ENCODE measurements at places on chromosomes 4 and X.

GRCh38 chr4:47750788-47751187, 87.1 kb downstream of the CORIN start:
- DNase-seq: no peak

- no peak for DNase-seq
These were observed 956 bp downstream of the TMEM154 start for GRCh38 chr4:152678841-152679240.

DNA sequence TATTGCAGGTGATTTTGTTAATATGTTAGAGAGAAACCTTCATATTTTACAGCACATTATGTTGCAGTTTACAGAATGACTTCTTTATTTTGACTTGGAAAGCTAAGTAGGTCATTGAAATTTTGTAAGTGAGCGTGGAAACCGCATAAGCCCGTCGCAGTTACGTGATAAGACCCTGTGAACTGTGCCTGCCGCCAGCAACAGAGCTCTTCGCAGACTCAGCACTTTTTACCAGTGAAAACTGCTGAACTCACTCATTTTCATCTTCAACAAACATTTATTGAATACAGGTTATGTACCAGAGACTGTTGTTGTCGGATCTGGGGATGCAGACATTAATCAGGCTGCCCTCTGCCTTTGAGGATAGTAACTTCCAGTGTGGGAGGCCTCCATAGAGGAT, 355.7 kb downstream of the HS3ST1 start:
- no peak for DNase-seq

DNA sequence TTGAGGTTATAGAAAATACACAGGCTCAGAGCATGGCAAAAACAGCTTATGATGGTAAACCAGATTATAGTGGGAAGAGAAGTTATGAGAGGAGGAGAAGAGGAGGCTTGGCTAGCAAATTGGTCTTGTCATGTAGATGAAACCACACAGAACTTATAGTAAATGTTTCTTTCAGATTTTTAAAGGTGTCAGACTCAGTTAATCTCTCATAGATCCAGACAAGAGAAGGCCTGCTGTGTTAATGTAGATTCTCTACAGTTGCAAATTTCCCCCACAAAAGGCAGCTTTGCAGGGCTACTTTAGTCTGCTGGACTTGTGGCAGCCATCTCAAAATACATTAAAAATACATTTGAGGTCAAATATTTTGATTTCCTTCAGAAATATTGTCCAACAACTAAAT, 1731.7 kb downstream of the ARAP2 start:
- no peak for DNase-seq

DNA sequence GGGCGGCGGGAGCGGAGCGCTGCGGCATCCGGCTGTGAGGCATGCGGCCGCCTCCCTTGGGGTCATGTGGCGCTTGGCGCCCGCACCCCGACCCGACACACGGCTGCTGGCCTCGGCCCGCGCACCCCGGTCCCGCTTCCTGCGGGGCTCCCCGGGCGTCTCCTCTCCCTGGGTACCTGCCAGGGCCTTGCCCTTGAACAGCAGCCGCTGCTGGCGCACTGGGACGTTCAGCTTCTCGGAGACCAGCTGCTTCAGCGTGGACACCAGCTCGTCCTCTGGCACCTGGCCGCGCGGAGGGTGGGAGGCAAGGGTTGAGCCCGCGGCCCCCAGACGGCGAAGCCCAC, 391 bp downstream of the UBL4A start:
- no peak for DNase-seq

- DNase-seq: no peak
These were observed 1.4 kb downstream of the DCX start for GRCh38 chrX:111410590-111411078.

DNA sequence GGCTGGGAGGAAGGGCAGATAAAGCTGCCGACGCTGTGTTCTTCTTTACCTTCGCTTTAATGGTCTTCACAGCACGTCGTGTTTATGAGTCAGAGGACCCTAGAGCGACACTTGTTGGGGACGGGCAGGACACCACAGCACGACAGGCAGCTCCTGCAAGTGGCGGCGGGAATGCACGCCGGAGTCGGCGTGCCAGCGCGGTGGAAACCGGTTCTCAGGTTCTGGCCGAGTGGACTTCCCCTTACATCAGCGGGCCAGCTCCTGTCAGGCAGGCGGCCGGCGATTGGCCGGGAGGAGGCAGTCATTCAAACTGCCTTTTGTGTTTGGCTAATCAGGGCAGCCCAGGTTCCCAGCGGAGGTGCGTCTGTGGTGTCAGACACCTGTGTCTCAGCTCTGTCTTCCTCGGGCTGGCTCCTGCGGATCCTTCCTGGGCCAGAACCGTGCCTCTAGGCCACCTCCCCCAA, 150.9 kb downstream of the SHROOM3 start:
- peak; percentile 73 for DNase-seq

DNA sequence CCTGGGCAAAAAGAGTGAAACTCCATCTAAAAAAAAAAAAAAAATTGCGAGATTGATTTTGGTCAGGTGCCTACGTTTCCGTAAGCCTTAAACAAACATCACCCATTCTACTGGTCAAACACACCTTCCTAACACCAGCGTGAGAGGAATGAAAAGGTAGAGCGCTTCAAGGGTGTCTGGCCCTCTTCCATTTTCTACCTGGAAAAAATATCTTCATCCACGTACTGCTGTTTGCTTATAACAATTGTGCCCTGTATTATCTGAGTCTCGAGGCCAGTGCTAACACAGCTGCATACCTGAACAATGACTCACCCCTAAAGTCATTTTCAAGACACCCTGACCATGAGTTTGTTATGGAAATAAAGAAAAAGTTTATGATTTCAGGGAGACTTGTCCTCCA, 13.9 kb downstream of the TMSB4X start:
- DNase-seq: no peak

GRCh38 chr4:30866907-30867306, 146.7 kb downstream of the PCDH7 start:
- no peak for DNase-seq

DNA sequence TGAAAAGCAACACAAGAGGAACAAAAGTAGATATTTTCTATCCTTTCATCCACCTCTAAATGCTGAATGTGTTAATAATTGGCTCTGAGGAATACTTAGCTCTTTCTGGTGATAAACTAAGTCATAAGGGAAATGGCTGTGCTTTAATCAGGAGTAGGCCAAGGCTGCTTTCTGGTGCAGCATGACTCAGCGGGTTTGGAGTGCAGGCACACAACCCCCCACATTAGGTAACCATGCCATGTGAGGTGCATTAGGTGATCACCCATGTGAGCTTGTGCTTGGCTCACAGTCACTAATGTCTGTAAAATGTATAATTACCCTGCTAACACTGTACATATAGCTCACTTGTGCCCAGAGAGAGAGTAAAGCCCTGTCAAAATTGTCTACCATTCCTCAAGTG, 57.2 kb downstream of the USP38 start:
- DNase-seq: no peak

GRCh38 chr4:141686879-141687278, 50.5 kb downstream of the IL15 start:
- no peak for DNase-seq

GRCh38 chr4:106614441-106614840, 245.9 kb upstream of the GIMD1 start:
- no peak for DNase-seq

DNA sequence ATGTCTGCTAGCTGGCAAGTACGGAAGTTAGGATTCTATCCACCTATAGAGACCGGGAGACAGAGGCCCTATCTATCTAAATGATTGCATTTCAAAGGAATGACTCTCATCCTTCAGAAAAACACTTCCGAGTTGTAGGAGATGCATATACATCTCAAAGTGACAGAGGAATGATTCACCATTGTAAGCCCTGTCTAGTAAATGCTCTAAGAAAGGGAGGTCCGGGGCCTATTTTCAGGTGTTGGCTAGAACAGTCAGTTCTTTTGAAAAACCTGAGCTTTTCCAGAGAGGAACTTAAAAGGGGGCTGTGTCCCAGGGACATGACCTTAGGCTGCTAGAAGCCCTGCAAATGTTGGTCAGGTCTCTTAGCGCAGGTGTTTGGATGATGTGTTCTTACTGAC, 262.9 kb upstream of the IL1RAPL1 start:
- no peak for DNase-seq

DNA sequence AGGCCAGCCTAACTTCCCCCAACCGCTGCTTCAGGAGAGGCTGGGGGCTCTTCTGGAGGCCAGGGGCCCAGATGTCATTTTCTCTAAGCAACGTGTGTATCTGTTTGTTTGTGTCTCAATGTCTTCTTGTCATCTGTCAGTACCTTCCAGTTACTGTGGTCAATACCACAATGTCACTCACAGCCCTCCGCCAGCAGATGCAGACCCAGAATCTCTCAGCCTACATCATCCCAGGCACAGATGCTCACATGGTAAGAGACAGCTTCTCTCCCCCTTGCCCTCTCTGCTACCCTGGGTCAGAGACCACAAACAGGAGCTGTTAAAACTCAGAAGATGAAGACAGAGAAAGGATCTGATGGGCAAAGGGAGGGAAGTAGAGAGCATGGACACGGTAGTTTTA, 5.0 kb downstream of the XPNPEP2 start:
- no peak for DNase-seq

GRCh38 chr4:70110917-70111316, 43.1 kb upstream of the PRR27 start:
- no peak for DNase-seq

DNA sequence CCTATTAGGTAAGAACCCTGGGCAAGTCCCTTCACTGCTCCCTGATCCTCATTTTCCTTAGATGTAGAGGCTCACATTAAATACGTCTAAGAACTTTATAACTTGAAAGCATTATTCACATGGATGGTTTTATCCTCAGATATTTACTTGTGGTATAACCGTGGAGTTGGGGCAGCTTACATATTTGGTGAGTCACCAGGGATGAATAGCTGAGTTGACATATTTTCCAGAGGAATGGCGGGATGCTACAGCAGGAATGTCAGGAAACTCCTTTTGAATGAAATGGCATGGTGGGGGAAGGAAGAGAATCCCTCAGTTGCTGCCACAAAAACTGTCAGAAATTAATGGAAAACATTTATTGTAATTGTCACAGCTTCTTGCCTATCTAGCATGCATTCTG, 165.3 kb upstream of the RPS6KA3 start:
- no peak for DNase-seq

DNA sequence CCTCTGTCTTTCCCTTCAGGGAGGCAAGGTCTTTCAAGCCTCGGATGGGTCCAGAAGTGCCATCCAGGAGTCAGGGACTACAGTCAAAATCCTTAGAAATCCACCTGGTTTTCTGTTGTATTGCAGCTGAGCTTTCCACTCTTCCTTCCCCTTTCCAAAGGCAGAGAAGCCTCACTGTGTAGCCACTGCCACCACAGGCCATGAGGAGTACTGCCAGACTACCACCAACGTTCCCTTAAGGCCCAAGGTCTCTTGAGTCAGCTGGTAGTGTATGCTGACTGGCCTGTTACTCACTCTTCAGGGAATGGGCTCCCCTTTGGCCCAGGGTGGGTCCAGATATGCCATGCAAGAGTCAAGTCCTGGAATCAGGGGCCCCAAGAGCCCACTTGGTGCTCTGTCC, 1454.1 kb downstream of the PCDH19 start:
- DNase-seq: no peak

GRCh38 chr4:112381996-112382692, 85.0 kb downstream of the ALPK1 start:
- no peak for DNase-seq

GRCh38 chr4:21469438-21470300, 478.9 kb downstream of the KCNIP4 start:
- DNase-seq: no peak

GRCh38 chrX:40719218-40719617, 16.1 kb downstream of the MED14 start:
- no peak for DNase-seq

- DNase-seq: no peak
These were observed 281.8 kb upstream of the TEX13A start for GRCh38 chrX:105502336-105502735.

DNA sequence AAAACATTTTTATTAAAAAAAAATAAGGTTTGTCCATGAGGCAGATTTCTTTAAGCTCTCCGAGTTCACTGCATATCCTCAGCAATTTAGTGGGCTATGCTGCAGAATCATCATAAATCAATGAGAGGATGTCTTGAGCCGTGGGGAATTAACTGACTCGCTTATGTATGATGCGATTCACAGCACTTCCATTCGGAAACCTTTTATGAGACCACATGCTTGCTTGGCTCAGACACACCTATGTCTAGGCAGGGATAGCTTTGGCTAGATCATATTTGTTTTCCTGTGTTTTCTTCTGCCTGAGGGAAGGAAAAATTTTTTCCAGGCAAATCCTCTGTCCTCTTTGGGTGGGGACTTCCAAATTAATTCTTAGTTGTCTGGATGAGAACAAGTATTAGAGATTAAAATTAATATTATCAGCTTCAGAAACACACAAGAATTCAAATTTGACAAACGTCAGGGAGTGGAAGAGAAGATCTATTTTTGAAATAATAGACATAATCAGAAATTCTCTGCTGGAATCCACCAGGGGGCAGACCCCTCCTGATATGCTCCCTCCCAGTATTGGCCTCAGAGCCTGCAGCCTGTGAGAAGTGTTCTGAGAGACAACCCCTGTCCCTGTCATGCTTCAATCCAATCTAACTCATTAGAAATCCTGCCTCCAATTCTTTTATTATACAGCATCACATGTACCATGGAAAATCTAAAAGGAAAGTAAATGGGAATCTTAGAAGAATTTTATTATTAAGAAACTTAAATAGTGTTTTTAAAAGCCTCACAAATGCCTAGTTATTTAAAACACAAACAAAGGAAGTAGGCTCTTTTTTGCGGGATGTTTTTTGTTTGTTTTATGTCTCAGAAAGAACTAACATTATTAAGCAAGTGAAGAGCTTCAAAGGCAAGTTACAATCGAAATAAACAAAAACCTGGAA, 345.1 kb upstream of the TACR3 start:
- DNase-seq: peak; percentile 13

DNA sequence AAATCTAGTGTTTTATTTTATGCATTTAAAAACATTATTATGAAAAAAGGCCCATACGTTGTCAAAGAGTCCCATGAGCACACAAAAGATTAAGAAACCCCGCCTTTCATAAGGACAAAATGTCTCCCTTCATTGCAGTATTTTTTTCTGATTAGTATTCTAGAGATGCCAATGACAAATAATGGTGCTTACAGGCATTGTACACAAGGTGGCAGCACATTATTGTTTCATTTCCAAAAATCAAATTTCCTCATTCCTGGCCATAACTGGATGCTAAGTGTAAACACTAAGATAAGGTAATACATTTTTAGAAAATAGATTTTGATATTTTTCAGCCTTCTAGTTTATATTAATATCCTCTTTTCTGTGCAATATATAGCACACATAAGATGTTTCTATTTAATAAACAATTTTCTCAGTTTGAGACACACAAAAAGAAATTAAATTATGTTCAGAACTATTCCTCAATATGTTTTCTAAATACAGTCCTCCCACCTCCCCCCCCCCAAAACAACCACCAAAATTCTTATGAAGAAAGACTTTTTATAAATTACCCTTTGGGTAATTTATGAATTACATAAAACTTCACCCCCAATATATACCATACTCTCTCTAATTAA, 47.7 kb downstream of the TIGD2 start:
- peak; percentile 32 for DNase-seq

DNA sequence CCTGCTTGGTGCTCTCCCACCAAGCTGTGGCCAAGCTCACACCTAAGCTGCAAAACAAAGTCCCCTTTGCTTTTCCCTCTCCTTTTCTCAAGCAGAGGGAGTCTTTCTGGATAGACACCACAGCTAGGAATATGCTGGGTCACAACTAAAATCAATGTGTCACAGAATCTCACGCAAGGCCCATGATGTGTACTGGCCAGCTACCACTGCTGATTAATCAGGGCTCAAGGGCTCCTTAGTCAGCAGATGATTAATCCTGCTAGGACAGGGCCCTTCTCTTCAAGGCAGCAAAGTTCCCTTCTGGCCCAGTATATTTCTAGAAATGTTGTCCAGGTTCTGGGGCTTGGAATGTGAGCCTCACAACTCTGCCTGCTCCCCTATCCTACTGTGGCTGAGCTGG, 32.0 kb upstream of the TENT5D start:
- DNase-seq: no peak

GRCh38 chr4:35151816-35152572, 1092.3 kb downstream of the ARAP2 start:
- no peak for DNase-seq
